ENCODE measurements at places on chromosomes 3 and 15.
A peak's percentile ranks its signal among the peaks of the same experiment; 100 is the strongest.

GRCh38 chr3:115648559-115648958 is 25.2 kb downstream of the GAP43 start:
- no peak for DNase-seq

GRCh38 chr3:49724586-49724985 is 835 bp upstream of the GMPPB start:
- no peak for DNase-seq

- no peak for DNase-seq
These were observed 173.3 kb upstream of the ICE2 start for GRCh38 chr15:60652245-60652644.

- DNase-seq = no peak
These were observed 57.9 kb downstream of the ACAP2 start for GRCh38 chr3:195384952-195385351.

DNA sequence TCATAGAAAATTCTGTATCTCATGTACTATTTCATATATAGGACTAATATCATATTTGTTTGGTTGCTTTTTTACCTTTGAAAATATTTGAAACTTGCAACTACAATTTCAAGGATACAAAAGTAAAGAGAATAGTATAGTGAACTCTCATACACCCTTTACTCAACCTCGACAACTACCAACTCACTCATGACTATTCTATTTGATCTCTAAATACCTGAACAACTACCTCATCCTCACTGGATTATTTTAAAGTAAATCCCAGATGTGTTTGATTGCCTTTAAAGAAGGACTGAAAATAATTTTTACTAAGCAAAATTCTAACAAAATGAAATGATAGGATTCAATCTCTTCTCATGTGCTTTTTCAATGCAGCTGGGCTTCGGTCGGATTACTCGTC is 12.1 kb downstream of the TMPRSS7 start:
- no peak for DNase-seq

GRCh38 chr15:40857601-40858341 is 13.9 kb downstream of the SPINT1 start:
- peak; percentile 70 for DNase-seq
